ENCODE measurements at places on chromosomes 4 and X.

GRCh38 chrX:9530848-9531274 is 66.0 kb downstream of the TBL1X start:
- peak; percentile 93 for DNase-seq

DNA sequence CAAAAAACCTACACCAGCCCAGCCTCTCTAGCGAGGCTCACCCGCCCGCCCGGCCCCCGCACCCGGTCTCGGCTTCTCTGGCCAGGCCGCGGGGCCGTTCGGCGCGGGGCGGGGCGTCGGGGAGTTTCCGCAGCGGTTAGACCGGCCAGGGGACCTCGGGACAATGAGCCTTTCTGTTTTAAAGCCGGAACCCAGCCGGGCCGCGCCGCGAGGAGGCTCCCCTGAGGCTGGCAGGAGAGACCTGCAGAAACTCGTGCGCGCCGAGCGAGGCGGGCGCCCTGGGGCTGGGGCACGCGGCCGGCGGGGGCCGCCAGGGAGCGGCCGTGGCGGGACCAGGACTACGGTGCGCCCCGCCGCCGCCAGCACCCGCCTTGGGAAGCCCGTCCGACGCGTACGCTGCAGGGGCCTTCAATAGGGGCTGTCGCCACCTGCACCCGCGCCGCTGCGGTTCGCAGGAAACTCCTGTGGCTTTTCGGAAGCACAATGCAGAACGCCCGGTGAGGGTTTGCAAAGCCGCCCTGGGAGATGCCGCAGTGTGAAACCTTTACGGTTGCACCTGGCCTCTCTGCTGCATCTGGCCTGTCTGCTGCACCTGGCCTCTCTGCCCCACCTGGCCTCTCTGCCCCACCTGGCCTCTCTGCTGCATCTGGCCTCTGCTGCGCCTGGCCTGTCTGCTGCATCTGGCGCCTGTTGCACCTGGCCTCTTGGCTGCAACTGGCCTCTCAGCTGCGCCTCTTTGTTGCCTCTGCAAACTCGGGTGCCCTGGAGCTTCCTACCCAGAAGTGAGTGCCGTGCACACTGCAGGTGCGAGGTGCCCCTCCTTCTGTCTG is 63.9 kb downstream of the TRAPPC11 start:
- peak; percentile 19 for DNase-seq

DNA sequence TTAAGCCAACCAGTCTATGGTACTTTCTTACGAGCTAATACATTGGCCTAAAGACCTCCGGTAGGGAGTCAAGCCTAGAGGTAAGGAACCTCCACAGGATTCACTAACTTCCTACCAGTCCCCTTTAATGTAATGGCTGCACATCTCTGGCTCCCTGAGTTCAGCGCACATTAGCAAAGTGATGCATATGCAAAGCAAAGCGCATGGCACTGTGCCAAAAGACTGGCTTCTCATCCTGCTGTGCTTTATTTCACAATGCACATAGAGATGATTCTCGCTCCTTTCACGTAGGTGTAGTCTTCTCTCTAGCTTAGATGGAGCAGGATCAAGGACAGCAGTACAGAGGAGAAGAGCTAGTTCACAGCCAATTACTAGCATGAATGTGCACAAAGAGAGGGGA is 14.6 kb upstream of the CLTRN start:
- DNase-seq, result peak; percentile 6

GRCh38 chr4:119693126-119693525 is 64.5 kb upstream of the PDE5A start:
- DNase-seq, result peak; percentile 49

DNA sequence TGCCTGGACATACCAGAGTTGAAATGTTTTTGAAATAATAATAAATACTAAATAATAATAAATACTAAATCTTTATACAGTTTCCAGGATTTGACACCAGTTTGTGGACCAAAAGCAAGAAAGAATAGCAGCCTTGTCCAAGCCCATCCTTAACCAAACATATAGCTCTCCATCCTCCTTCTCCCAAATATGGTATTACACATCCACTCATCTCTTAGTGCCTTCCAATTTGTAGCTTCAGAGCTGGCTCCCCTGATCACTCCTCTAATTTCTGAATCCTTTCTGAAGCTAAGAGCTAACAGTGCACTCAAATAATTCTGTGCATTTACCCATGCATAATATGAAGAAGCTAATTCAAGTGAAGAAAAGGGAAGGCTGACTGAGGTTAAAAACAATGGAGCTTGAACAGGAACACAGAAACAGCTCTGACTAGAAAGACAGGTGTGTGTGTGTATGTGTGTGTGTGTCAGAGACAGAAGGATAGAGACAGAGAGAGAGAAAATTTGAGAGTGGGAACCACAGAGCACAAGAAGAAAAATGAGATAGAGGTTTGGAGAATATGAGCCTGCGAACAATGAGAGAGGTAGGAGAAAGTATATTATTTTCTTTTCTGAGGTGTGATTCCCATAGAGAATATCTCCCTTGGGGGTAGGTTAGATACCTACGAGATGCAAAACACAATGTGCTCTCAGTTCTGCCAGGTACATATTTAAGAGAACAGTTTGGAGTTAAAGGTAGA is 123.5 kb downstream of the CAMK2D start:
- DNase-seq, result no peak

DNA sequence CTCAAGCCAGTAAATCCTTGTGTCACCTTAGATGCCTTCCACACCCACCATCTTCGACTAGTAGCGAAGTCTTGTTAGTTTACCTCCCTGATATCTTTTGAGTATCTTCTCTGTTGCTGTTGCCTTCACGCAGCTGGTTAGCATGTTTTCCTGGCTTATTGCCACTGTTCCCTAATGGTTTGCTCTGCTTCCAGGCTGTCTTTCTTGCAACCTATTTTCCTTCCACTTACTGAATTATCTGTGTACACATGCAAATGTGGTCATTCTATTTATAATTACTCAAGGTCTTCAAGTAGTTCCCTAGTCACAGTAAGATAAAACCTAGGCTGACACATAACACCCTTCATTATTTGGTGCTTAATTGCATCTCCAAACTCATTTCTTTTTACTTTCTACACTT is 89.5 kb downstream of the UGT8 start:
- no peak for DNase-seq

- peak; percentile 40 for DNase-seq
Observed at GRCh38 chr4:102390438-102390837, 45.2 kb upstream of the SLC39A8 start.

DNA sequence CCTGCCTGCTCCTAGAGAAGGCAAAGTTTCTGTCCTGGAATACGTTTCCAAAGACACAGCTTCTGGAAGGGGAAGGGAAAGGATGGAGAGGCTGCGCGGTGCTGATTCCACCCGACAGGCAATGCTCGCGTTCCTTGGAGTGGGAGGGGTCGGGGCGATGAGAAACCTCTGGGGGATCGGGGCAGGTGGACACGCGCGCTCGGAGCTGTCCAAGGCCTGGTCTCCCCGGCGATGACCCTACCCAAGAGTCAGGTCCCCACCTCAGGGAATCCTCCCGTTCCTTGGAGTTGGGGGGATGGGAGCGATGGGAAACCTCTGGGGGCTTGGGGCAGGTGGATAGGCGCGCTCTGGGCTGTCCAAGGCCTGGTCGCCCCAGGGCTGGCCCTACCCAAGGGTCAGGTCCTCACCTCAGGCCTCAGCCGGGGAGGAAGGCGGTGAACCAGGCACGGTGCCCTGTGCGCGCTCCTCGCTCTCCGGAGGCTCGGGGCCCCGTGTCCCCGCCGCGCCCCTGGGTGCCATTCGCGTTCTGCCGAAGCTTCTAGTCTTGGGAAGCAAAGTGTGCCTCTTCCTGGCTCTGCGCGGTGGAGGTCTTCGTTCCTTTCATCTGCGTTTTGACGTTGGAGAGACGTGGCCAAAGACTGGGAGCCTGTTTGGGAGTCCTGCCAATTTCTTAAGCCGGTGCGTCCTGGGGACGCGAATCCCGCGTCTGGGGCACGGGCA is 10.6 kb upstream of the SHOX start:
- DNase-seq, result no peak

GRCh38 chr4:184355111-184355604 is 119.2 kb downstream of the IRF2 start:
- DNase-seq, result peak; percentile 92

GRCh38 chr4:75229806-75230570 is 284.2 kb downstream of the RCHY1 start:
- DNase-seq, result no peak

DNA sequence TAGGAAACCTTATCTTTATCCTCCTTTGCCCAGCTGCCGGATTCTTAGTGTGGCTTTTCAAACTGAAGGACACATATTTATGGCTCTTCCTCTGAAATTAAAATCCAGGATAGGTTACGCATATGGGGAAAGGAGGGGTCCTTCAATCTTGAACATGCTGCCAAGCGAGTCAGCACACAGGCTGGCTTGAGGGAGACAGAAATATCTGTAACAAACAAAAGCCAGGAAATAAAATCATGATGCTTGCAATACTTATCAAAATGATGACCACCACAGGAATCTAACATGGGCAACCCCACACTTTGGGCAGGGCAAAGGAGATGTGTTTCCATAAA is 196.4 kb upstream of the LDB2 start:
- DNase-seq, result peak; percentile 67

- no peak for DNase-seq
Observed at GRCh38 chrX:103781062-103781402, 4.4 kb downstream of the PLP1 start.

- DNase-seq, result no peak
Observed at GRCh38 chr4:78414116-78414515, 137.5 kb upstream of the ANXA3 start.

GRCh38 chr4:55561889-55562288 is 15.2 kb upstream of the CLOCK start:
- no peak for DNase-seq

- peak; percentile 89 for DNase-seq
Observed at GRCh38 chr4:173424899-173425805, 26.2 kb upstream of the SCRG1 start.

- no peak for DNase-seq
Observed at GRCh38 chr4:47819178-47819577, 18.7 kb downstream of the CORIN start.

DNA sequence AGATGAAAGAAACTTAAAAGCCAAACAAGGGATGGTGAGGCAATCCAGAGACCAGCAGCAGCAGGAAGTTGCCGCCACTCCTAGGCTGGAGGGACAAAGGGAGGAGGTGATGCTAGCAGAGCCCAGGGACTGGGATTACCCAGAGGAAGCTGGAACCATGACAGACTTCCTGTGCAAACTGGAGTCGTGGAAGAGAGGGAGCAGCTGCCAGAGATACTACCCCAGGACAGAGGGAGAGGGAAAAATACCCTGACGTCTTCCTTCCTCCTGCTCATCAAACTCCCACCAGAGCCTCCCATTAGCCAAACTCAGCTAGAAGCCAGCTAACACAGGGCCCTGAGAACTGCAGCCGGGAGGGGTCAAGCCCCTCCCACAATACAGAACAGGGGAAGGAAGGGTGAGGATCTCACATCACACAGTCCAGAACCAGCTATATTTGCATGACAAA is 101.2 kb upstream of the KLF3 start:
- peak; percentile 74 for DNase-seq

- peak; percentile 77 for DNase-seq
Observed at GRCh38 chr4:168803732-168804131, 206.3 kb downstream of the CBR4 start.

DNA sequence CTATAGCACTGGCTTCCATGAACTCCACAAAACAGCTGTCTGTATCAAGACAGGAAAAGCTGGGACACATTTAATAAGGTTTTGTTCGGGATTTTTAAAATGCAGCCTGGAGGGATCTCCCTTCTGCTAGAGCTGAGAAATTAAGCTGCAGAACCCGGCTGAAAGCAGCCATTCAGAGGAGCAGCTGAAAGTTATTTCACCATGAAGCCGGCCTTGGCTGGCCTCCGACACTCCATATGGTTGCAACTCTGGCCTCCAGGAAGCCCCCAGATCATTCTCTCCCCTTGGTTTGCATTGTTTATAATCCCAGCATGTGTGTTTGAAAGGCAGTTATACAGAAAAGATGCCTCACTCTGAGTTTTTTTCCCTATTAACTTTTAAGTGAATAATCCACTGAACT is 239.4 kb downstream of the SPATA18 start:
- DNase-seq, result no peak

DNA sequence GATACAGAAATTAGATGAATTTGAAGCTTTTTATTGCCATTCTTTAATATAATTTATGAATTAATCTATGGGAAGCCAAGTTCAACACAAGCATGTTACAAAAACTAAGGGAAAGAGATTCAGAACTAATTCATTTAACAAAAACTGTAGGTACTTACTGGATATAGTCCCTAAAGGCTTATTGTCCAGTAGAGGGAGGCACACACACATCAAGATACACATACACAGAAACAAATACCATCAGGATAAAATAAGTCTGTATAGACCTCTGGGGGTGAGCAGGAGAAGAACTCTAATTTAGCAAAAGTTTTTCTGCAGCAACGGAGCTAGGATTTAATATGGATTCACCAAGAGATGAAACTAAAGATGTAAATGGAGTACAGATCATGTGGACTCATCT is 83.0 kb upstream of the IL13RA1 start:
- DNase-seq, result peak; percentile 40

DNA sequence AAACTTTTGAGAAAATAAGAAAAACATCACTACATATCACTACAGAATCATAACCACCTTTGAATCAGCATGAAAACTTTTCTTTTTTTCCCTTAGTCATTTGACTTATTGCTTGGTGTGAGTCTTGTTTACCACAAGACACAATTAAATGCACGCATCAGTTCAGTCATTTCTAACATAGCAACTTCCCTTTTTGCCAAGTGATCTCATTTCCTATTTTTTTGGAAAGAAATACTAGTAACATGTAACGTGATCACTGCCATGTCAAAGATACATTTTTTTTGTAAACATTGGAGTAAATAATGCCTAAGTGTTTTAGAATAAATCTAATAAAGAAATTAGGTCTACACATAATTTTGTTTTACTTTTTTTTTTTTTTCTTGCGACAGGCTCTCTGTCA is 5.1 kb upstream of the CXCL8 start:
- peak; percentile 49 for DNase-seq

- peak; percentile 16 for DNase-seq
Observed at GRCh38 chr4:33831442-33832066, 2412.8 kb downstream of the ARAP2 start.

DNA sequence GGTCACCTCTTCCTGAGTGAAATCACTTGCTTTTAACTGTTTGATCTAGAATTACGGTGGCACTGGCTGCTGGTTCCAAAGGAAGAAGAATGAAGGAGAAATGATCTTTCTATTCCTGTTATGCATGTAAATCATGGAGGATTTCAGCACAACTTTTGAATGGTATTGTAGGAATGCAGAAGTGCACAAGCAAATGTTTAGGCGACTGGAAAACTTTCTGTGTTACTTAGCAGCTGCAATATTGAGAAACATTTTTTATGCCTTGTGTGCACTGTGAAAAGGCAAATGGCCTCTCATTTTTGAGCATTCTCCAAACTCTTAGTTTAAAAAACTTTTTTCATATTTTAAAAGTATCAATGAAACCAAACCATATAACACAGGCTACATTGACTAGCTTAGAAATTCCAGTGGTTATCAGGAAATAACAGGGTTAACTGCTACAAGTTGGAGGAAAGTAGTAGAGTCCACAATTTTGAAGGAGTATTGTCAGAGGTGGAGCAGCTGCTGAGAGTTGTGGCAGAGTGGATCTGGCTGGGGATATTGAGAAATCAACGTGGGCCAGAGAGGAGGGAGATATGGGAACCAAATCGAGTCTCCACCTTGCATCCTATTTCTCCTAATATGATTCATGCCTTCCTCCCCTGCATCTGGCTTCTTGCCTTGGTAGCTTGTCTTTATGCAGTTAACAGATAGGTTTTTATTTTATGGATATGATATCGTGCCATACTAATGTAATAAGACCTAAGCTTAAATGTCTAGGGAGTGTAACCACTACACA is 32.0 kb upstream of the FHL1 start:
- peak; percentile 57 for DNase-seq
